ENCODE measurements at places on chromosomes 4 and X.

- no peak for DNase-seq
These were observed 1470.4 kb downstream of the ADGRL3 start for GRCh38 chr4:62670514-62670913.

- DNase-seq: no peak
These were observed 149.8 kb upstream of the BOD1L1 start for GRCh38 chr4:13777341-13777740.

DNA sequence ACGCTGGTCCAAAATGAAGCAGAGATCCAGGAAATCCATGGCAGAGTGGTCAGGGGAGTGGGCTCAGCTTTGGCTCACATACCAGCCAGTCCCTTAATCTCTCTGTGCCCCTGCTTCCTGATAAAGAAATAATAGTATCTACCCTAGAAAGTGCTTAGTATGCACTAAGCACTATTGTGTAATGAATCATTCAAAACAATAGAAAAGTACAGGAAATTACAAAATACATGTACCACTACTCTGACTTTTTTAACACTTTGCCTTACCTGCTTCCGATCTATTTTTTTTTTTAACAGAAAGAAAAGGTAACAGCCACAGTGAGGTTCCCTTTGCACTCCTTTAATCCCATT is 49.9 kb downstream of the TBC1D9 start:
- no peak for DNase-seq

DNA sequence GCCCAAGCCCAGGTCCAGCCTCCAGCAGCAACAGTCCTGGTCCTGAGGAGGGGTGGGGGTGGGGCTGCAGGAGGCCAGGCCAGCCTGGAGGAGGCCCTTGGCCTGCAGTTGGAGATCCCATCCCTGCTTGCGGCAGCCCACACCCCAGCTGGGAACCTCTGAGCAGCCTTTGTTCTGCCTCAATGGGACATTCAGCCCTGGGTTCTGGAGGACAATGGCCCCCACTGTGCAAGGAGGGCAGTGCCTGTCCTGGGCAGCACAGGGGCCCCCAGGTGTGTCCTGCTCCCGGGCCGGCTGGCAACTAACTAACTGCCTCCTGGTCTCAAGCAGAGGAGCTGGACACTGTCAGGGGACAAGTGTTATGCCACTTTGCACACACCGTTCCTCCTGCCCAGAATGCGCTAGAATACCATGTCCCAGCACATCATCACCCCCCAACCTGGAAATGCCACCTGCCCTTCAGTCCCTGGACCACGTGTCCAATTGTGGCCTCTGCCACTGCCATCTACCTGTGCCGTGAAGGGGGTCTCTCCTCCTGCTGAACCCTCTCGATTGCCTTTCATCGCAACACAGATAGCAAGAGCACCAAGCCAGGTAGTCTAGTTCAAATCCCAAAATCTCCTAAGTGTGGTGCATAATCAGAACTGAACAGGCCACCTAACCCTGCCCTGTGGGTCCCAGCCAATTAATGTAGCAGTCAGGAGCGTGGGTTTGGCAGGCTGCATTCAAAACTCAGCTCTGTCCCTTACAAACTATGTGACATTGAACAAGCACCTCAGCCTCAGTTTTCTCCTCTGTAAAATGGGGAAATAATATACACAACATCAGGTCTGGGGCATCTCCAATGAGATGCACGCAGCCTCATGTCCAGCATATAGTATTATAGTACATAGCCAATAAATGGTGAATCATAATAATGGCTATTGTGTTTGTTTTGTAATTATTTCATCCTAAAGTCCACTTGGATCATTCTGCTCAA is 8.8 kb downstream of the PPP2R2C start:
- no peak for DNase-seq

GRCh38 chr4:140719686-140720085 is 36.5 kb downstream of the TBC1D9 start:
- no peak for DNase-seq

- no peak for DNase-seq
These were observed 20.1 kb upstream of the SASH3 start for GRCh38 chrX:129759576-129760061.
